Activated CD4-positive, alpha-beta T cell treated with anti-CD3 and anti-CD28 coated beads, Interleukin-2, Interleukin-4, amounts not matched to agents 100 ng/mL and 50 ng/mL, durations not matched to agents 16 hours and 8 hours (primary cell): ENCODE measurements at places on chromosomes 16 and 17.

GRCh38 chr16:11835891-11836649 lies 15.3 kb downstream of the RSL1D1 start:
- no peak for DNase-seq

DNA sequence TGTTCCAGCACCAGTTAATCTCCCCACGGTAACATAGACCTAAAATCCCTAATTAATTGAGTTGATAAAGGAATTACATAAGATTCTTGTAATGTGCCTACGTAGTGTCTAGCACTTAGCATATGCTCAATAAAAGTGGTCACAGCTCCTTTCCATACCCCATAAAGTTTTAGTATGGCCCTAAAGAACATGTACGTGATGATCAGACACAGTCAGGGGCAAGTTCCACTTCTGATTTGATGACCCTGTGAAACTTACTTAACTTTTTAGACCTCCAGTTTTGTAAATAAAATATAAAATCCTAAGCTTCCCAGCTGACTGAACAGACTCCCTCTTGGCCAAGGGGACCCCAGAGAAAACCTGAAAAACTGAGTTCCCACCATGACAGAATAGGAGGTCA lies 391.3 kb upstream of the ERCC4 start:
- no peak for DNase-seq

DNA sequence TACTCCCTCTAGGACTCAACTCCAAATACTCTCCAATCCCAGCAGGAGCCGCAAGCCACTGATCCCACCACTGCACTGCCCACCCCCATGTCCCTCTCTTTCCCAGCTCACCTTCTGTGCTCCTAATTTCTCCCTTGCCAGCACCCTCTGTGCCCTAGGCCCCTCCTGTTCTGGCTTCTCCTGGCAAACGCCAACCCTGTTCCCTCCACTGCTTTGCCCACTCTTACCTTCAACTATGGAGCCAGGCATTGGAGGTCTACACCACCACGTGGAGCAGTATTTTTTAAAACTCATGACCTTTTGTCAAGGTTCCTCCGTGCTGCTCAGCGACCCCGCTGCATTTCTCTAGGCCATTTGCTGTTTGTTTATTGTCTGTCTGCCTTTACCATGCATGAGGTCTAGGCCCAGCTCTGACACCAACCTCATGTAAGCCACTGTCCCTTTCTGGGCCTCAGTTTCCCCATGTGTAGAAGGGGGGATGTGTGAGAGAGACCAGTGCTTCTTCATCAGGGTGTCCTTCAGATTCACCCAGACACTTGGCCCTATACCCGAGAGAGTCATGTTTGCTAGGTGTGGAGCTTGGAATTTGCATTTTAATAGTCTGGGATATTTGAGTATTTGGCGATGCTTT lies 4.6 kb downstream of the CCDC102A start:
- DNase-seq: no peak

- no peak for DNase-seq
These were observed 92.7 kb downstream of the TMEM100 start for GRCh38 chr17:55629995-55630394.

DNA sequence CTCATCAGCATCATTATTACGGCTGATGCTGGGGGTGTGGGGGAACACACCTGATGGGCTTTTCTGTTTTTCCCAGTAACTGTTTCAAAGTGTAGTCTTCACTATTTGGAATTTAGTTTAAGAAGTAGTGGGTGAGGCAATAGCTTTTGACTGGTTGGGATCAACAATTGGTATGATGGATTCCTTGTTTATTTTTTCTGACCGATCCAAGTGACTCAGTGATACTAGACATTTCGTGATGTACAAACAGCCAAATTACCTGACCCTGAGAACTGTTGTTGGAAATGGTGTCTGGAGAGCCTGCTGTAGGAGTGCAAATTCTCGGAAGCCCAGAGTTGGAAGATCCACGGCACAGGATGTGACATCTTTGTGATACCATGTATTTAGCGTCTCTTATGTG lies 204.2 kb downstream of the PRKCA start:
- DNase-seq: no peak

DNA sequence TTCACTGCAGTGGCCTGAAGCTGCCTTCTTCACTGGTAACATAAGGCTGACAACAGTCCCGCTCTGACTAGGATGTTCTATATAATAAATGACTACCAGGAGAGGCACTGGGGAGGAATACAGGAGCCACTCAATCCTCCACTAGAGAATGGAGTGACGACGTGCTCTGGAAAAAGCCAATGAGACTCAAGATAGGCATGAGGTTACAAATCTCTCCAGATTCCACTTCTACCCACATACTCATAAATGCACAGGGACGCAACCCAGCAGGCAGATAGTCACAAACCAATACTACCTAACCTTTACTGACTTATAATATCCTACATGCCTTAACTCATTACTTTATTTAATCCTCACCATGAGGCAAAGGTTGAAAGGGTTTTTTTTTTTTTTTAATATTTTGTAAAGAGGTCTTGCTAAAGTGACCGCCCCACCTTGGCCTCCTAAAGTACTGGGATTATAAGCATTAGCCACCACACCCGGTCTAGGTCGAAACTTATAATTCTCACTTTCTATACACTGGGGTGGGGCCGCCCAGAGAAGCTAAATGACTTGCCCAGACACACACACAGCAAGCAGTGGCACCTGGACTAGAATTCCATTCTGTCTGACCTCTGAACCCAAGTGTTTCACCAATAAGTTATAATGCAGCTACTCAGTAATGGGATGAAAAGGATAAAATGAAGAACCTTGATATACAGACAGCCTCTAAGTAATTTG lies 33.7 kb downstream of the TOM1L2 start:
- no peak for DNase-seq

- no peak for DNase-seq
These were observed 36.2 kb downstream of the CTCF start for GRCh38 chr16:67598527-67598926.

- no peak for DNase-seq
These were observed 101.6 kb upstream of the TOB1 start for GRCh38 chr17:50967795-50968194.

DNA sequence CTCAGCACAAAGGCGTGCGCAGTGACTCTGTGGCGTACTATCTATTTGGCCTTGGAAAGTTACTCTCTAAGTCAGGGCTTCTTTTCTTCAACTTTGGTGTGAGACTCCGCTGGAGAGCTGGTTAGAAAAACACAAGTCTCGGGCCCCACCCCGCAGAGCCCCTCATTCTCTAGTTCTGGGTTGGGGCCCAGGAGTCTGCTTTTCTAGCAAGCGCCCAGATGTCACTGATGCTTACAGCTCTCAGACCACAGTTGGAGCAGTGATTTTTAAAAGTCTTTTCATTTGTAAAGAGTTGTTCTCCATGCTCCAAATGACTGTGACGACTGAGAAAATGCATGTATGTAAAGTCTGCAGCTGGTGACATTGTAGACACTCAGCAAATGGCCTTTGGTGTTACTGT lies 582.3 kb downstream of the WWOX start:
- DNase-seq: no peak

DNA sequence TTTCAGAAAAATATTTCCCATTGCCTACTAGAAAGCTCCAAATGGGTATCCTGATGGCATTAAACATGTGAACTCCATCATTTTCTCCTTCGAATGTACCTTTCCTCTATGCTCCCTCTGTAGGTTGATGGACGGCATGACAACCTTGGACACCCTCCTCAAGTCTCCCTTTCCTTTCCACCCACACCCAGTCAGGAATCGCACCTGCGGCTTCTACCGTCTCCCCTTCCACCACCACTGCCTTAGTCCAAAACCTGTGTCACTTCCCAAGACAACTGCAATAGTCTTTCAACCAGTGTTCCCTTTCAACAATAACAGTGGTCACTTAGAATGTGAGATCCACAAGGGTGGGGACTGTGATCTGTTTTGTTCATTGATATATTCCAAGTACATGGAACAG lies 233.1 kb upstream of the AXIN2 start:
- DNase-seq: no peak

DNA sequence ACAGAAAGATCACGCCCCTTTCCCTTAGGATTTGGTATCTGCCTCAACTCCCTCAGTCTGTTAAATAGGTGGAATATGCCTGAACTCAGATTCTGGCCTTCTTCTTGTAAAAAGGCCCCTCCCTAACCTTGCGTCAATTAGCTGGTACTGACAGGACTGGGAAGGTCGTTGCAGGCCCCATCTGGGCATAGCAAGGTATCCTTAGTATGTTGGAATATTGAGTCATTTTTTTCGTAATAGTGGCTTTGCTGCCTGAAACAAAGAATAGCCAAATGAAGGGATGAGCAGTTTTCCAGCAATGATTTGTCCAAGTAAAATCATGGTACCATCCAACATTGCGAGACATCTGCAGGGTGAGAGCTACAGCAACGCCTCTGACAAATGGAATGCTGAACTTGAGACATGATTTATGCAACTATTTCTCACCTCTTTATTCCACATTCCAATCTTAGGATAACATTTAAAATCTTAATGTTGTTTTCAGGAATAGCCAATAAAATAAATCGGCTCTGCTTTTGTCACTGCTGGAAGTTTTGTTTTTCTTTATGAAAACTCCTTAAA lies 39.3 kb upstream of the BRD7 start:
- DNase-seq: no peak

DNA sequence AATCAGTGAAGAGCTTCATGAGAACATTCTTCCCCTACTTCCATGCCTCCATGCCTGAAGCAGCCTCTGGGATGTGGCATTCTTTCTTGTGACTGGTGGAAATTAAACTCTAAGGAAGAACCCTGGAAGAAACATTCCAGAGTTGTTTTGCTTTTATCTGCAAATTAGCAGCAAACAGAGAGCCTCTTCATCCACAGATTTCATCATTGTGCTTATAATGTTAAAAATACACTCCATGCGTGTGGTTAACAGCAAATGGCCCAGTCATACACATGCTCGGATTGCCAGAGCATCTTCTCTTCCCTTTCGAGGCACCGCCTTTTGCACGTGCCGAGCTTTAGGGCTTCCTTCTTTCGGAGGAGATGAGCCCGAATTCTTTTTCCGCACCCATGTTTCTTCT lies 411.3 kb downstream of the SNX29 start:
- no peak for DNase-seq

DNA sequence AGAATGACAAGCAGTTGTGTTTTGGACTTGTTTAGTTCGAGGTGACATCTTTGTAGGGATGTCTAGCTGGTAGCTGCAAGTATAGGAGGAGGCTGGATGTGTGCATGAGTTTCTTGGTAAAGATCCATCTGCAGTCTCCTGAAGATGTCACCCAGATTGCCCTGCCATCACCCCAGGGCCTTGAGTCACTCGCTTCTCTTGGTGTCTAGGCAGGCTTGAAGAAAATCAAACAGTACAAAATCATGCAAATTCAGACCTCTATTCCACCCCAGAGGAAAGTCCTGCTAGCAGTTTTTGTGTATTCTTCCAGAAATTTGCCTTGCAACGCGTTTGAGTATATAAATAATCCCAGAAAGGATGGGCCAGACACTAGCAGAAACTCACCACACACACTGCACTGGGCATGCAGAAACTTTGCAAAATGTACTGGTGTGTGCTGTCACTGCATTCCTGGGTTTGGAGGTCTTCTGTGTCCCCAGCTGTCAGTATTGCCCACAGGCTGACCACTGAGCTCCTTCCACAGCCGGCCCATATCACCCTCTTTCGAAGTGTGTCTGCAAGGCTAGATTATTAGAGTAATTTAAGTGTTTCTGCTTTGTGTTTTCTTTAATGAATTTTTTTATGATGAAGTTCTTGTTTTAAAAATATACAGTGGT lies 51.5 kb downstream of the TENT4B start:
- no peak for DNase-seq

DNA sequence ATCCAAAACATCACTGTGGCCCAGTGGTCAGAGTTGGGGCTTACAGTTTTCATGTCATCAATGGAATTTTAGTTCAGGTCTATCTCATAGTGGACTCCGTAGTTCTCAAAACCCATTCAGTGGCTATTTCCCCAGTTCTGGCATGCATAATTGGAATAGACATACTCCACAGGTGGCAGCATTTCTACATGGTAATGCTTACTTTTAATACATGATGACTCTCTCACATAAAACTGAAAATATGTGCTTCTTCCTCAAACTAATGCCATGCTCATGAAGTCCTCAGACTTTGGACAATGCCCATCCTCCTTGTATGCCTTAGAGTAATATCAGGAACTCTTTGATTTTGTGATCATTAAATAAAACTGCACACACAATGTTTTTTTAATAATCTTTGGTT lies 857.4 kb upstream of the GOT2 start:
- DNase-seq: no peak

GRCh38 chr17:13244513-13244912 lies 226.7 kb upstream of the ELAC2 start:
- no peak for DNase-seq

GRCh38 chr17:29010129-29010528 lies 4.3 kb upstream of the SEZ6 start:
- DNase-seq: no peak

DNA sequence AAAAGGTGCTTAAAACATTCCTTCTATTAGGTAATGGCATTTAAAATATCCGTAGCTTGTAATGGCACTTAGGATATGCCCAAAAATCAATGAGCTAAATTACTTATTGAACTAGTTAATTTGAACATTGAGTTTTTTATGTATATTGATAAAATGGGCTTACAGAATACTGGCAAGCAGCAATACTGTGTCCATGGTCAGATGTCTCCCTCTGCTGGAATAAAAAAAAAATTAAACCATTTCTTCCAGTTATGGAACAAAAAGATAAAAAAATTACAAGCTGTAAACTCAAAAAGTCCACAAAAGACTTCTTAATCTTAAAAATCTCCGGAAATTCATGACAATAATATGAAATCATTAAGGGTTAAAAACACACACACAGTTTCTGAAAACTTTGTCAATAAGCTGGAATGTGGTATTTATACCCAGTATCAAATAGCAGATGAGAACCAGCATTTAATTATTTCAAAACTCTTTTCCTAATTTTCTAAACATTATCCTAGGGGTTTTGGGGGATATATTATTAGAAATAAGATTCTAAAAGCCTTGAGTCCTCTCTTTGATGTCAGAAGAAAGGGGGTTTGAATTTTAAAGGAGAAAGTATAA lies 21.5 kb upstream of the PSMD7 start:
- no peak for DNase-seq

DNA sequence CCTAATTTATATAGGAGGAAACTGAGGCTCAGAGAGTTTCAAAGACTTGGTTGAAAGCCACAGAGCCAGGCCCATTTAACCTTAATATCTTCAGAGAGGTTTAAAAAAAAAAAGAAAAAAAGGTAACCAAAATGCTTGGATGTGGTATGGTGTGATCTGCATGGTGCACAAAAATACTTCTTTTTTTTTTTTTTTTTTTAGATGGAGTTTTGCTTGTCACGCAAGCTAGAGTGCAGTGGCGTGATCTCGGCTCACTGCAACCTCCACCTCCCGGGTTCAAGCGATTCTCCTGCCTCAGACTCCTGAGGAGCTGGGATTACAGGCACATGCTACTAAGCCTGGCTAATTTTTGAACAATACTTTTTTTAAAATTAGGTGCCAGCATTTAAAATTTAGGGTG lies 101.8 kb downstream of the XYLT1 start:
- no peak for DNase-seq
